Activated naive CD4-positive, alpha-beta T cell treated with anti-CD3 and anti-CD28 coated beads, Interleukin-2, amount 50 U/mL, for 72 hours (primary cell): ENCODE measurements at places on chromosomes 13 and 19. TPM values are rescaled to one million over a fixed set of nuclear protein-coding genes. Genes with fewer than 3 reads are reported as not detected.

DNA sequence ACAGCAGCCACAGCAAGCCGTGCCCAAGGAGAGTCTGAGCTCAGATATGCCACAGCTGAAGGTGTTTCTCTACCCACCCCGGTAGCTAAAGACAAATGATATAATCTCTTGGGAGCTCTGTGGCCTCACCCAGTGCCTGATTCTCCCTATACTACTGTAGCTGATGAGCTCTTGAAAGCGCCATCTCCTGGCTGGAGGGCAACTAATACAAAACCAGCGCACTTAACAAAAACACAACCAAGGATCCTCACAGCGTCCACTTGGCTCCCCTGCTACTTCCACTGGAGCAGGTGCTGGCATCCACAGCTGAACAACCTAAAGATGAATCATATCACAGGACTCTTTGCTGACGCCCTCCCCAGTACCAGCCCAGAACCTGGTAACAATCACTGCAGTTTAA lies 1212.0 kb downstream of the PCDH17 start:
- no peak for DNase-seq

GRCh38 chr19:45763691-45764294 lies 5.3 kb downstream of the SIX5 start:
- no peak for DNase-seq

GRCh38 chr13:70386919-70387318 lies 278.7 kb upstream of the KLHL1 start:
- no peak for DNase-seq

The RAB4B gene
- 60.6 TPM for total RNA-seq

DNA sequence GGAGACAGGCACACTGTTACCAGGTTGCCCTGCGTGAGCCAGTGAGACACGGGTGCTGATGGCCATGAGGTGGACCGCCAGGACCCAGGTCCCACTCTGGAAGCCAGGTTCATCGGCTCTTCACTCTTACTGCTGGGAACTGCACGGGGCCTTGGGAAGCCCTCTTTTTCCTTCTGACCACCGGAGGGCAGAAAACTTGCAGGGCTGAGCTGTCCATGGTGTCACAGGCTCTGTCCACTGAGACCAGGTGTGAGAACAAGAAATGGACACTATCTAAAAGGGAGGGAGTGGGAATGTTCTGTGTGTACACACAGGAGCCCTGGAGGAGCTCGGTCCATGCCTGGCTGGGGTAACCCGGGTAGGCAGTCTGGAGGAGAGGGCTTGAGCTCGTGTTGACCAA lies 93.4 kb downstream of the UQCRFS1 start:
- no peak for DNase-seq

The WDR62 gene
- total RNA-seq: 84.0 TPM

DNA sequence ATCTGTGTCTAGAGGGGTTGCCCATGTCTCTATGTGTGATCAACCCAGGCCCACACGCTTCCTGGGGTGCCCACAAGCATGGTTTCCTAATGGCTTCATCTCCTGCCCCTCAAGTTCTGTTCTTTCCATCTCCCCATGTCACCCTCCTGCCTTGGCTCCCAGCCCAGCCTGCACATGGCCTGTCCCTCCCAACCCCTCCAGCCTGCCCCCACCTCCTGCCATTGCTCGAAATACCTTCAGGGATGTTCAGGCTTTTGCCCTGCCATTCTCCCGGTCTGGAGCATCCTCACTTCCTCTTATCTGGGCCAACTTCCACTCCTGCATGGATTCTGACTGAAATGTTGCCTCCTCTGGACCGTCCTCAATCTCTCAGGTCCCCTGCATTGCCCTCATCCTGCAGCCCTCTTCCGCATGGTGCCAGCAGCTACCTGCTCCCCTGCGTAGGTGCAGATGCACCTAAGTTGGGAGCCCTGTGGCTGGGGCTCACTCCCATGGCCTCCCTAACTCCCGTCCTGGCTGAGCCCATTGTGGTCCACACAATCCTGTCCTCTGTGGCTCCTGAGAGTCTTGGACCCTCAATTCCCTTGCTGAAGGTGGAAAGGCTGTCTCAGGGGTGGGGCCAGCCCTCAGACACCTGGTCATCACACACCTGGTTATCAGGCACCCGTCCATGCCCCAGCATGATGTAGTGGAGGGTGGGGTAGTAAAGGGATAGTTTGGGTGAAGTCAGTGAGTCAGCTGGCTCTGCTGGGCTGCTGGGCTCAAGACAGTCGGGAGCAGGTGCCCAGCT lies 152.1 kb downstream of the URI1 start:
- DNase-seq: no peak

DNA sequence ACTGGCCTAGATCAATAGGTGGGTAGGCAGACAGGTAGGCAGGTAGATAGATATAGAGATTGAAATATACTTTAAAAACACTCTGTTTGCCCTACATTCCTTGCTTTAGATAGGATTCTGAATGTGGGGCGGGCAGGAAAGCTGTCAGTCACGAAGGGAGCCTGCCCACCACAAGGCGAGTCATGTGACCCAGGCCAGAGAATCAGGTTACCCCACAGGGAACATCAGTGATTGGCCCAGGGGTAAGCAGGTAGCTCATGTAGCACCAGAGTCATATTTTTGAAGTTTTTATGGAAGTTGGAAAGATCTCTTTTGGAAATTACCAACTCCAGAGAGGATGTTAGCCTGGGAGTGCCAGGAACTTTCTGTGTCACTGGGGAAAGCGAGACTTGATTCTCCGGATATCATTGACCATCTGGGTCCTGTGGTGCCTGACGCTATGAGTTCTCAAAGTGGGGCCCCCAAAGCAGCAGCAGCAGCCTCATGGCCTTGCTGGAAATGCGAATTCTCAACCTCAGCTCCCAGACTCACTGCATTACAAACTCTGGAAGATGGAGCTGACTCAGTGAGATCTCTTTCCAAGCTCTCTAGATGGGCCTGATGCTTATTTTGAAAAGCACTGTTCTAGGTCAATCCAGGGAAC lies 60.3 kb downstream of the IRS2 start:
- no peak for DNase-seq

- DNase-seq: no peak
These were observed 240.3 kb downstream of the LMO7 start for GRCh38 chr13:75876142-75877050.
